Esophagus mucosa (tissue), 1 donor: ENCODE measurements at places on chromosomes 4 and X. TPM values are rescaled to one million over a fixed set of nuclear protein-coding genes. Genes with fewer than 3 reads are reported as not detected.

Gene DGKK
- total RNA-seq = not detected

Gene MEPE
- total RNA-seq = not detected

Gene PDS5A
- total RNA-seq = 49.7 TPM

Gene HTR2C
- total RNA-seq = not detected

Gene USP17L18
- total RNA-seq = not detected

Gene CENPE
- 14.1 TPM for total RNA-seq

Gene RPS6KA6
- total RNA-seq = 0.96 TPM

Gene FRMPD4
- not detected for total RNA-seq

Gene PAGE4
- not detected for total RNA-seq

Gene MFAP3L
- total RNA-seq = 1.0 TPM

Gene SPP1
- total RNA-seq = 1.4 TPM

Gene SHISA3
- not detected for total RNA-seq

Gene NAP1L3
- 0.08 TPM for total RNA-seq

Gene HELT
- not detected for total RNA-seq

Gene RPL39
- total RNA-seq = 2,055 TPM

Gene LNX1
- total RNA-seq = 23.8 TPM

Gene AFM
- total RNA-seq = not detected

Gene STOX2
- total RNA-seq = 12.0 TPM

Gene PRSS12
- 5.7 TPM for total RNA-seq

Gene MAGED4
- total RNA-seq = 1.4 TPM

Gene TLR7
- total RNA-seq = 0.08 TPM

Gene MAGEA12
- total RNA-seq = not detected

Gene ADGRA3
- total RNA-seq = 6.3 TPM

Gene ATOH1
- total RNA-seq = not detected

Gene AKAP4
- total RNA-seq = not detected

Gene MID1
- total RNA-seq = 18.3 TPM

Gene SLC10A4
- total RNA-seq = not detected

Gene SCD5
- total RNA-seq = 1.9 TPM

Gene ANKRD50
- total RNA-seq = 12.8 TPM

Gene ADH7
- 120 TPM for total RNA-seq
